ENCODE measurements at places on chromosomes 1 and 21.

DNA sequence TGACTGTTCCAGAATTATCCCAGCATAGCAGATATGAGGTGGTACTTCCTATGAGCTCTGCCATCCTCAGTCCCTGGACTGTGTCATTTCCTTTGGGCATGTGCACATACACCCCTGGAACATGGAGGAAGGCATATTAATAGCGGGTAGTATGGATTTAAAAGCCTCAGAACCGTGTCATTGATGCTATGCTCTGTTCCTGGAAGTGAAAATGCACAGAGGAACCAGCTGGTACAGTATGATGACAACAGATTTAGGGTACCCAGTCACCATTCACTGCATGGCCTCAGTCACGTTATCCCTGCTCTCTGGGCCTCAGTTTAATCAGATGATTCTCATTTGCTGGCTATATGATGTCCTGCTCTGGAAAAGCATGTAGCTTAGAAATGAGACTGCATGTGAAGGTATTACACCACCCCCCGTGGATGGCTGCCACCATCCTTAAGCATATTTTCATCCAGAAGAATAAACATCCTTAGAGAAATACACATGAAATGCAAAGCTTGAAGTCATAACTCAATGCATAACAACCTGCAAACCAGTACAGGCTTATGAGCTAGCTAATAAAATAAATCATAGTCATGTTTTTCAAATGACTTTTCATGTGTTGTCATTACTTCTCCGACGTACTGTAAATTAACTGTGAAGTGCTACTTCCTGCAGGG, 37.8 kb downstream of the SETD4 start:
- no peak for DNase-seq

DNA sequence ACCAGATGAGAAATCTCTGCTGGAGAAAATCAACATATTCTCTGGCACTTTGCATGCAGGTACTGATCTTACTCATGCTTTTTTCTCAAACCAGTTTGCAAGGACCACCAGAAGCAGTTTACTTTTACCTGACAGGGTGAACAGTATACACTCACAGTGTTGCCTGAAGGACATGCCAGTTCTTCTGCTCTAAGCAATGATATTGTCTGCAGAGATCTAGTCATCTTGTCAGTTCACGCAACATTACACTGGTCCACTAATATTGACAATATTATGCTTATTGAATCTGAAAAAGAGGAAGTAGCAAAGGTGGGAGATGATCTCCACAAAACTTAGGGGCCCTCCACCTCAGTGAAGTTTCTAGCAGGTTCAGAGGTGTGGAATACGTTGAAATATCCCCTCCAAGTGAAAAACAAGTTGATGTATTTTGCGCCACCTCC, 3.8 kb upstream of the S100B start:
- DNase-seq: peak; percentile 31

DNA sequence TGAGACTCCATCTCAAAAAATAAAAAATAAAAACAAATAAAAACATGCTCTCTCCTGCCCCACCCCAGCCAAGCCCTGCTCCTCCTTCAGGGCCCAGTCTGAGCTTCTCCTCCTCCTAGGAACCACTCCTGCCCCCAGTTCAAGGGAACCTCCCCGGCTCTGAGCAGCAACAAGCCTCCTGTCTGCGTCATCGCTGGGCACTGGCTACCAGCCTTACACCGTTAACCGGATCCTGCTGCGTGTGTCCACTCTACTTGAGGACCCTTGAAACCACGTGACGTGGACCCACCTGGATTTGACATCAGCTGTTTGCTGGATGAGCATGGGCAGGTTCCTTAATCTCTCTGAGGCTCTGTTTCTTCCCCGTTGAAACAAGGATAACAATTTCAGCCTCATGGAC, 1.6 kb upstream of the TAS1R2 start:
- DNase-seq: no peak

- no peak for DNase-seq
Observed at GRCh38 chr1:62385923-62386322, 50.9 kb upstream of the USP1 start.

DNA sequence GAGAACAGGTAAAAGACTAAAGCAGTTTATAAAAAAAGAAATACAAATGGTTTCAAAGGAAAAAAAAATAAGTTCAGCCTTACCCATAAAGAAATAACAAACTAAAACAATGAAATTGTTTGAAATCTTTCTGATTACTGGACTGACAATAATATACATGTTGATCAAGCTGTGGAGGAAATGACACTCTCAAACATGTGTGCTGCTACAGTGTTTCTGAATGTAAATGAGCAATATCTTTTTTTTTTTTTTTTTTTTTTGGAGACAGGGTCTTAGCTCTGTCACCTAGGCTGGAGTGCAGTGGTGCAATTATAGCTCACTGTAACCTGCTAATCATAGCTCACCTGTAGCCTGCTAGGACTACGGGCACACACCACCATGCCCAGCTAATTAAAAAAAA, 6.5 kb downstream of the EPS15 start:
- no peak for DNase-seq

DNA sequence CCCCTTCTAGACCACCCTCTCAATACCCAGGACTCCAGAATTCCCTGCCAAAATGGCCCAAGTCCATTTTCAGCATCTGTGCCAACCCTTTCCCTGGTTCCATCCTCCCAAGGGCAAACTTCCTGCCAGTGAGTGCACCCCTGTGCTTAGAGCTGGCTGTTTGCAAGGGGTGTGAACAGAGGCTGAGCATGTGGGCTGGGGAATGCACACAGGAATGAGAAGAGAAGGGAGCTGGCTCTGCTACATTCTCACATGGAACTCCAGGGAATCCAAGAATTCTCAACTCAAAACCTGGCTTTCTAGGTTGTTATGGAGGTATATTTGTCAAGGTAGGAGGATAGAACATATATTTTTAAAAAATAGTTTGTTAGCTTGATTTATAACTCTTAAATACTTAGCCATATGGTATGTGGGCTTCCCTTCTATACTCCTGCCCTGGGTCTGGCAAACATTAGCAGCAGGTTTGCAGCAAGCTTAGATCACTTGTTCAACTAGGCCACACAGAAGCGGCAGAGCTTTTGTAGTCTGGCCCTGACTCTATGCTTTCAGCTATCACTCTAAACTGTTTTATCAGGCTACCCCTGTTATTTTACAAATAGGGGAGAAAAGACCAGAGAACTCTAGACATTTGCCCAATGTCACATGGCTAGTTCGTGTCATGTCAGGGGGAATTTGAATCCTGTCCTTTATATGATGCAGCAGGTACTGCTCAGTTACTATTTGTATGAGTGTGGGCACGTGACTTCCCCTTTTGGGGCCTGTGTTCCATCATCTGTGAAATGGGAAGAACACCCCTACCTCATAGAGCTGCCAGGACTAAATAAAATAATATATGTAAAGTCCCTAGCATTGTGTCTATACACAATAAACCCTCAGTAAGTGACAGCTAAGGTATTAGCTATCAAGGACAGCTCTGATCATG, 8.1 kb upstream of the STMN1 start:
- no peak for DNase-seq

Measured in GM10248 (cell line).